Iris pigment epithelial cell (primary cell): ENCODE measurements at places on chromosomes 2 and 18.
A peak's percentile ranks its signal among the peaks of the same experiment; 100 is the strongest.

GRCh38 chr2:27959496-27959895 is 69.0 kb downstream of the BABAM2 start:
- peak; percentile 82 for DNase-seq

- DNase-seq, result peak; percentile 55
Observed at GRCh38 chr2:19876751-19877150, 25.0 kb downstream of the TTC32 start.

DNA sequence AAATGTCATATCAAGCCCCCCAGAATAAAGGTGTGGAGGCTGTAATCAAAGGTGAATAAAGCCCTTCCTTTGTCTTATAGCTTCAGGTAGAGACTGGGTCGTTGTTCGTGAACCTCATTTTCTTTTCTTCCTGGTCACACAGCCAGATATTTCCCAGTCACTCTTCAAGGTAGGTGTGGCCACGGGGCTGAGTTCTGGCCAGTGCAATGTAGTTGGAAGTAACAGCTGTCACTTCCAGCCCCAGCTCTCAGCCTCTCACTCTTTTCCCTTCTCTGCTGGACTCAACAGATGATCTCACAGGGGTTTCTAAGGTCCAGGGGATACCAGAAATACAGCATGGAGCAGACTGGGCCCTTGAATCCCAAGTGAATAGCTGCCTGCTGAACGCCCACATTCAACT is 15.8 kb upstream of the TRPM8 start:
- DNase-seq, result no peak

DNA sequence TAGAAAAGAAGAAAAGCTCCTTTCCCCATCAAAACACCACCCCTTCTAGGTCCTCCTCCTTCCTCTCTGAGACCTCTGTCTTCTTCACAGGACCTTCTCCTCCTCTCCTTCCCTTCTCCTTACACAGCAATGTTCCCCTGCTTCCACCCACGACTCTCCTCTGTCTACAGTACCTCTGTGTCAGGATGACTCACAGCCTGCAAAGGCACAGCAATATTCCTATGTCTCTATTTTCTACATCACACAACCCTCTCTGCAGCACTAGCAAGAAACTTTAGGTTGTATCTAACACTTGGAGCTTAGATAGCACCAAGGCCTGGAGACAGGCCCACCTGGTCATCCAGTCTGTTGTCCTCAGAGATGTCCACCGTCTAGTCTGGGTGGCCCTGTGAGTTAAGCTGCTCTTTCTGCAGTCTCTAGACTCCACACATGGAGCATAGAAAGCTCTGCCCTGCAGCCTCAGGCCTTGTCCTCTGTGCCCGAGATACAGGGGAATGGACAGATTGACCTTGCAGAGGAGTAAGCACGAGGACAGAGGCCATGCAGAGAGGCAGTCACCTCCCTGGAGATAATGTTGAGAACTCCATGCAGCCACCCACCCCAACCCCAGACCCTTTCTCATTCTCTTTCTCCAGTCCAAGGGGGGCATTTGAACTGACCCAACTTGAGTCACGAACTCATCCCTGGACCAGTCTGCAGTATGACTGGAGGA is 212.0 kb downstream of the TNS1 start:
- DNase-seq, result peak; percentile 83

GRCh38 chr18:950882-951495 is 46.3 kb downstream of the ADCYAP1 start:
- no peak for DNase-seq

- no peak for DNase-seq
Observed at GRCh38 chr18:40882468-40882867, 1072.6 kb upstream of the PIK3C3 start.

GRCh38 chr2:100194951-100195350 is 52.6 kb upstream of the AFF3 start:
- DNase-seq, result no peak

DNA sequence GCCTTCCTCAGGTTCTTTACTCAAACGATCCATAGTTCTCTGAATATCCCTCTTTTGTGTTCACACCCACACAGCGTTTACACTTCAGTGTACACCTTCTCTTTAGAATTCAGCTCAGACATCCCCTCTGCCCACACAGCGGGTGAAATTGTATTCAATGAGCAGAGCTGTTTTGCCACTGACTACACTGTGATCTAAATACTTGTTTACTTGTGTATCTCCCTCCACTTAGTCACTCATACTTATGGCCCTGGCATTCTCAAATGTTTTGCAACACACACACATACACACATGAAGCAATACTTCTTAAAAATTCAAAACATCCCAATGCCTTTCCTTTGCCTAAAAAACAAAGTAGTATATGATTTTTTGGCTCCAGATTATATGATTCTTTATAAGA is 297.1 kb downstream of the TMX3 start:
- peak; percentile 89 for DNase-seq

DNA sequence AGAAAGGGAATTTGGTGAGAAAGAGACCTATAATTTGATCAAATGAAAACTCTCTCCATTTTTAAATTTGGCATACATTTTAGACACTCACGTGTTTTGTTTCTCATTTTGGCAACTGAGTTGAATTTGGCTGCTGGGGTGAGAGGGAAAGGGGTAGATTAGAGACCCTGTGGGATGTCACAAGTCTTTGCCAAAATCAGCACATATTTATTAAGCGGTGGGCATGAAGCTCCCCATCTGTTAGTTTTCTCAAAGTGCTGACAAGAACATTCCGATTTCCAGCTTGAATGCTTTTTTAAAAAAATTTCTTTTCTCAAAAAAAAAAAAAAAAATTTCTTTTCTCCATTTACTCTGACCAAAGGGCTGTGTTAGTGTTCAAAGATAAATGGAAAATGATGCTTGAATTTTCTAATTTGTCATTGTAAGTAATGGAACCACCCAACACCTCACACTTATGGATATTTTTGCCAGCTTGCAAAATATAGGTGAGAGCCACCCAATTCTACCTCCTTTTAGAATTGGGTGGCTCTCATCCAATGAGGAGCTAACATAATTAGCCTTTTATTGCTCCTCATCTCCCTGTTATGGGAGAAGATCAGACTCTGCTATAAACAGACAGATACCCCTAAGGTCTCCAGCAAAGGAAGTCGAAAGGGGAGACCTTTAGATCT is 222.9 kb upstream of the FN1 start:
- DNase-seq, result no peak

DNA sequence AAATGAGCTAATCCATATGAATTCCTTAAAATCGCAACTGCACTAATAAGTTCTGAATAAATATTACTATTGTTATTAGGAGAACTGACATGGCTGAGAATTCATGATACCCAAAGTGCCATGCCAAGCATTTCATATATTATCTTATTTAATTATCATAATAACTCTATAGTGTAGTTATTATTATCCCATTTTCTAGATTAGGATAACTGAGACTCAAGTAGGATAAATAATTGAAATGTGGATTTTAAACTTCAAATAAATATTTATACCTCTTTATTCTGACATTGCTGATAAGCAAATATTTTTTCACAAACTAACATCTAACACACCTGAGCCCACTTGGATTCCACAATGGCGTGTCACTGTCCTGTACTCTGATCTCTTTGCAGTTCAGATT is 492.7 kb downstream of the IRS1 start:
- DNase-seq, result no peak

- DNase-seq, result no peak
Observed at GRCh38 chr18:44742718-44743311, 62.1 kb downstream of the SETBP1 start.

- no peak for DNase-seq
Observed at GRCh38 chr2:14633461-14634181, 1.1 kb downstream of the LRATD1 start.

GRCh38 chr2:43927442-43927841 is 68.3 kb downstream of the LRPPRC start:
- no peak for DNase-seq

DNA sequence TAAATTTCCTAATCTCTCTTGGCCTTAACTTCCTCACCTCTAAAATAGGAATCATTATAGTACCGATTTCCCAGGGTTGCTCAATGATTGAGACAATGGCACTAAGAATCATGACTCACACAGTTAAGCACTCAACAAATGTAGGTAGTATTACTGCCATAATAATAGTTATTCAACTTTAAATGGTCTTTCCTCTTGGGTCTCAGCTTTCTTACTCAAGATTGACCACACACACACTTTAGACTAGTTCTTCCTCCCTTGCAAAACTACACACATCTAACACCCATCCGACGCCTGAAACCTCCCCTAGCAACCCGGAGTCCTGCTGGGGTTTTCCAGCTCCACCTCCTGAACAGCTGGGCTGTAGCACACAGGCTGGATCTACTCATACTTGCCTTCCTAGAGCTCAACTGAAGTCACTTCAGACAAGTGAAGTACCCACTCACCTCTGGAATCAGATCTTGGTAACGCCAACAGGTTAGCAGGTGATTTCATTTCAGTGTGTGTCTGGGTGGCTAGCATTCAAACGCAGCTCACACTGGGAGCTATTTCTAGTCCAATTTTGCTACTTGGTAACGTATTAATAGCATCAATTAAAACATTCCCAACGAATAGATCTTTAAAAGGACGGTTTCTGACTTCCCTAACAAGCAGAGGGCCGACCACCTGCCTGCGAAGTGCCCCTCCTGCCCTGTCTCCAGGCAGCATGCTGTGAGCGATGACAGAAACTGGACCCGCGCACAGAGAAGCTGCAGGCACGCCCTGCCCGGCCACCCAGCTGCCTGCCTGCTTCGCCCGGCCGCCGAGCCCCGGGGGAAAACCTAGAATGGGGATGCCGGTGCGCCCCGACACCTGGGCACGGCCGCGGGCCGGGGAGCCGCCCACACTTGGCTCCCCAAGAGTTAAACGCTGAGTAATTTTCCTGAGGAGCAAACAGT is 1.1 kb downstream of the UXS1 start:
- DNase-seq, result peak; percentile 98

DNA sequence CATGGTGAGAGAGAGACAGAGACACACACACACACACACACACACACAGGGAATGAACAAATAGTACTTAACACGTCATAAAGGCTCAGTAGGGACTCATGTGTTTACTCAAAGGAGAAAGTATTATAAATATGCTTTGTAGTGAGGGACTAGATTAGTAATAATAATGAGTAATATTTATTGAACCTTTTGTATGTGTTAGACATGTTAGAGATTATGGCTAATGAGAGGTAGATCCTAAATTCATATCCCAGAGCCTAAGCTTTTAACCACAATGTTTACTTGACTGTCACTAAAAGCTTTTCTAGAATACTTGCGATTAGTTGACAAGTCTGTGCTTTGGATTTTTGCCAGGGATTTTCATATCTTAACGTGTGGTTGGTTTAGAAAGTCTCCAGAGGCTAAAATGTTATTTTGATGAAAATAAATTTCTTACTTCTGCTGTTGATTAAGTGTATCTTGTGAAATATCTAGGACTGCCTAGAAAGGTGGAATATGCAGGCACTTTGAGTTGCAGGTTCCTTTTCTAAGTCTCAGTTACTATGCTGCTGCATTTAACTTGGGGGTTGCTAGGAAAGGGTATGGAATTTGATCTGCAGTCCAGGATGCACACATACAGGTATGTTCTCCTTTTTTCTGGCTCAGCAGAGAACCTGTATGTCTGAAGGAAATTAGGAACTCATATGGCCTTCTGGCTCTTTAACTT is 64.5 kb downstream of the UBR3 start:
- peak; percentile 92 for DNase-seq

GRCh38 chr2:5519286-5519685 is 172.9 kb upstream of the SOX11 start:
- no peak for DNase-seq

- peak; percentile 64 for DNase-seq
Observed at GRCh38 chr2:150610670-150611279, 123.3 kb upstream of the RND3 start.

- DNase-seq, result no peak
Observed at GRCh38 chr18:28099237-28099636, 77.7 kb downstream of the CDH2 start.

DNA sequence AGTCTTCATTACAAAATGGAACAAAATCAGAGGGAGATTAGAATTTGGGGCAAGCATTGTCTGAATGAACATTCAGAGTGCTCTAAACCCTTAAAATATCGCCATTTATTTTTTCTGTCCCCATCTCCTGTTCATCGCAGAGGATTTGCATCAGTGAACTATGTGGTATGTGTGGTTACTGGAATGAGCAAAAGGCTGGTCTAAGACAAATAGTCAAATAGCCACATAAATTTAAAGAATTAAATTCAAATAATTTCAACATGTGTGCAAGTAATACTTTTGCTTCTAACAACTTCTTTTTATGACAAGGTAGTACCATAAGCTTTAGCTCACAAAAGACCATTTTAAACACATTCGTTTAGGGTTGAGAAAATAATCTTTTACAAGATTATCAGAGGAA is 82.6 kb upstream of the ST8SIA3 start:
- no peak for DNase-seq

GRCh38 chr2:3666613-3666975 is 8.6 kb downstream of the ALLC start:
- DNase-seq, result no peak

GRCh38 chr2:171957061-171957460 is 34.8 kb downstream of the HAT1 start:
- no peak for DNase-seq

GRCh38 chr18:78999939-79000338 is 20.3 kb downstream of the SALL3 start:
- DNase-seq, result no peak

DNA sequence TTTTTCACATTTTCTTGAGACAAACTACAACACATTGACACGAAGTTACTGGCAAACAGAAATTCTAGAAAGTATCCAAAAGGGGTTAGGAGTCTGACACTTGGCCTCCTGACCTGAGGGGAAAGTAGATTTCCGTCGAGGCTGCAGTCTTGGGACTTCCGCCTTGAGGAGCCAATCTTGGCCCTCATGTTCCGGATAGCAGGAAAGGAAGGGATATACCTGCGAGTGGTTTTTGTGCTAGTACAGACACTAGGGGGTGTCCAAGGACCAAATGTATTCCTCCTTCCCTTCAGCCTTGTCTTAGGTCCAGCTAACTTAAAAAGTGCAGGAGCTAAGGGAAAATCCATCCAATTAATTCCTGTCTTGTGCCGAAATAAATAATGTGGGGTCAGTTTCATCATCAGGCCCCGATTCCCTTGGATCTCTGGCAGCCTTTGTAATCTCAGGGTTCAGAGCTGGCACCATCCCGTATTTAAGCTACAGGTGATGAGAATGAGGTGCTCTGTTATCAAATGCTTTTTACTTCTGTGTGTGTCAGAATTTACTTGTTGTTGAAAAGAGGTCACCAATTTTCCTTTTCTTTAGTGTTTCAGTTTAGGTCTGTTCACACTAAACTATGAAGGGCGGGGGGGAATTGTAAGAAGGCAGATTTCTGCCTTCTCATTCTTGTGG is 330.2 kb upstream of the FANCL start:
- peak; percentile 80 for DNase-seq

DNA sequence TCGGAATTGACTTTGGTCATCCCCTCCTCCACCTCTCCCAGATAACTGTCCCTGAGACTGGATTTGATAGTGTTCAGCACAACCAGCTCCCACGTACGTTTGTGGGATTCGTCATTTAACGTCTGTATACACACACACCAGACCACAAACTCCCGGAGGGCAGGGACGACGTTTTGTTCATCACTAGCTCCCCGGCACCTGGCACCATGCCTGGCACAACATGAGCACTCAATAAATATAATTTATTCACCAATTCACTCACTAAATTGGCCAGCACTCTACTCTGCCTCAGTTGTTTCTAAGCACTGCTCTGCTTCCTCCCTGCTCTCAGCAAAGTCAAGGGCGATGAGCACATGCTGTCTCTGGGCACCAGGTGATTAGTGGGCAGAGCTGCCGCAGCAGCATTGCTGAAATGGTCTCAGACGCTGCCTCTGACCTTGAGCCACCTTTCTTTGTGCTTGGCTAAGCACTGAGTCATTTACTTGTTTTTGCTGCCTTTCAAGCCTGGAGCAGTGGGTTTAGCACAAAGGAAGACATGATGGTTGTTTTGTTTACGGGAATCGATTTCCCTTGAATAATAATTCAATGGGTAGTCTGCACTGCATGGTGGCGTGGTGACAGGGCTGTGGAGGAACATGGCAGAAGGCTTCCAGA is 19.3 kb upstream of the LOXHD1 start:
- peak; percentile 38 for DNase-seq
